ENCODE measurements at places on chromosomes 7 and 10.

- no peak for DNase-seq
Observed at GRCh38 chr10:132134241-132135052, 52.3 kb upstream of the DPYSL4 start.

GRCh38 chr10:5723692-5724091, 39.1 kb downstream of the TASOR2 start:
- no peak for DNase-seq

GRCh38 chr10:70967591-70968587, 79.5 kb upstream of the PCBD1 start:
- no peak for DNase-seq

GRCh38 chr7:130242198-130243014, 24.3 kb upstream of the CPA2 start:
- DNase-seq = peak; percentile 49

- DNase-seq = no peak
Observed at GRCh38 chr10:128062331-128062880, 63.8 kb downstream of the MKI67 start.

GRCh38 chr7:83695128-83695960, 46.4 kb upstream of the SEMA3E start:
- DNase-seq = no peak

- DNase-seq = no peak
Observed at GRCh38 chr10:29304995-29305335, 16.1 kb downstream of the LYZL1 start.

DNA sequence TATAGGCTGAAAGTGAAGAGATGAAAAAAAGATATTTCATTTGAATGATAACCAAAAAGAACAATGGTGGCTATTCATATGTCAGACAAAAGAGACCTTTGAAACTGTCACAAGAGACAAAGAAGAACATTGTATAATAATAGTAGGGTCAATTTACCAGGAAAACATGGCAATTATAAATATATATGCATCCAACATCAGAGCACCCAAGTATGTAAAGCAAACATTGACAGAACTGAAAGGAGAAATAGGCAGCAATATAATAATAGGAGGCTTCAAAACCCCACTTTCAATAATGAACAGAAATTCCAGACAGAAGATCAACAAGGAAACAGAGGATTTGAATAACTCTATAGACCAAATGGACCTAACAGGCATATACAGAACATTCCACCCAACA, 876.2 kb downstream of the GRID1 start:
- no peak for DNase-seq

DNA sequence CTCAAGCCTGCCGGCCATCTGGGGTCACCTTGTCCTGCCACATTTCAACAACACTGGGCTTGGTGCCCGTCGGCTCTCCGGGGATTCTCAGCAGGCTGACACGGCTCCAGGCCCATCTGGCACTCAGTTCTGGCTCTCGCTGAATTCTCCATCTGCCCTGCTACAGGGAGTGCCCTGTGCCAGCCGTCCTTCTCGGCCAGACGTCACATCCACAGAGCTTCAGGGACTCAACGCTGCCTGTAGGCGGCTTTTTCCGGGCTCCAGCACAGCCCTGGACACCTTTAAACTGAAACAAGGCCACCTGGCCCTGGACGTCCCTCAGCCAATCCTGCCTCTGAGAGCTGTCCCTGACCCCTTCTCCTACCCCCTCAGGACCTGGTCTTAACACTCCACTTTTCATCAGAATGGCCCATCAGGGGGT, 43.0 kb downstream of the TMEM130 start:
- no peak for DNase-seq

DNA sequence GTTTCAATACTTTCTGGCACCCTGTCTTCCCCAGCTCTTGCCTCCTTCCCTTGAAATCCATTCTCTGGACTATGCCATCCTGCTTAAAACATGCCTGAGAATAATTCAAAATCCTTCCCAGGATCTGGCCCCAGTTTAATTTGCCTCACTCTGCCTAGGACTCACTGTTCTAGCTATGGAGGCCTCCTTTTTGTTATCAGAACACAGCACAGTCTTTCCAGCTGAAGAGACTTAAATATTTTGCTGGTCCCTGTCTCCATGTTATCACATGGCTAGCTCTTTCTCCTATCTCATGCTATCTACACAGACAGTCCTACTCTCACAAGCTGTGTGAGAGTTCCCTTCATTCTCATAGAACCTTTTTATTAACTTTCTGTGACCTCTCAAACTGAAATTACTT, 194.8 kb downstream of the RNLS start:
- DNase-seq = no peak

DNA sequence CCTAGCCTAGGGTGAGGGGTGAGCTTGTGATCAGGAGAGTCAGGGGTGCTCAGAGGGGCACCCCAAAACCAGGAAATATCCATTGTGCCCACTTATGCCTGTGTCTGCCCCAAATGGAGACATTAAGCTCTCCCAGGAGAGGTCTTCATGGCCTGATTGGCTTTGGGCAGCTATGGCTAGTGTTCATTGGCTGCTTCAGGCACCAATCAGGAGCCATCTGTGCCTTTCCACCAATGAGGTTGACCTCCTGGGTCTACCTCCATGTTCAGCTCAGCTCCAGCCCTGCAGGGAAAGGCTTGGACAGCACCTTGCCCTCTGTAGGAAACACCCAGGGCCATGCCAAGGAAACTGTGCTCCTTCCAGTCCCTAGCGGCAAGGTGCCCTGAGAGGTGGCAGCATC, 23.9 kb upstream of the HSPB1 start:
- no peak for DNase-seq

DNA sequence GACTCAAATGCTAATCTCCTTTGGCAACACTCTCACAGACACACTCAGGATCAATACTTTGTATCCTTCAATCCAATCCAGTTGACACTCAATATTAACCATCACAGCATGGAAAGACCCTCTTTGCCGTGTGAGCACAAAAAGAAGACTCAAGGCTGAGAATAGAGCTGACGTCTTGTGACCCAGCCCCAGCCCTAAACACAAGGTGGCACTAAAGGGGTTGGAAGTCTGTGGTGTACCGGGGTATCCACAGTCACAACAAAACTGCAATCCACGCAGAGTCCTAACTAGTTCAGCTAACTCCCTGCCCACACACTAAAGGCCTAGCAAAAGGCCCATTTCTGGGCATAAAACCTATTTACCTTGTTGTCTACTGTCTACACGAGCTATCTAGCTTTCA, 200.1 kb downstream of the ACTR3B start:
- no peak for DNase-seq

DNA sequence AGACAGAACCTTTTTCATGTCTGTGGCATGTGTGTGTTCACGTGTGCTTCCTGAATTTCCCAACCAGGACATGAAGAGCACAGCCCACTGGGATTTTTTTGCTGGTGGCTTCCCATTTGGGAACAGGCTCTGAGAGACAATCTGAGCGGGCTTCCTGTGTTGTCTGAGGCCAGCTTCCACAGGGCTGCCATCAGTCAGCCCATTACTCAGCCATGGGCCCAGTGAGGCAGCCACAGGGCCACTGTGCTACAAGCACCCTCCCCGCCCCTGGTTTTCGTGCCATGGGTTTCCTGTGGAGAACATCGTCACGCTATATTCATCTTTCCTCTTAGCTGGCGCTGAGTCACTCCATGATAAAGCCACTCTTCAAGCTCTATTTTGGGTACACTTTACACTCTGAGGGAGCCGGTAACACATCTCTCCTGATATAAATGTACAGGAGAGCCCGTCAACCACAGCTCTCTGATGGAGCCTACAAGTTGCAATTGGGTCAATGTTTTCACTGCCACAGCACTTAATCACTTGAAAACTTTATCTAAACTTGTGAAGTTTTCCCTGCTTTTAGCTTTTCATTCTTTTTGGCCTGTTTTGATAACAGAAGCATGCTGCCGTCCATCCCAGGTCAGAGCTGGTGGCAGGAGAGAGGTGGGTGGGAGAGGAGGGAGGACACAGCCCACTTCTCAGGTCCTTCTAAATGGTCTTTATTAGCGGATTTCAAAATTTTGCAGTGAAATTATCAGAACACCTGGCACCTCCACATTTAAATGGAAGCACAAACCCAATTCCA, 96.9 kb downstream of the HIPK2 start:
- DNase-seq = peak; percentile 74

DNA sequence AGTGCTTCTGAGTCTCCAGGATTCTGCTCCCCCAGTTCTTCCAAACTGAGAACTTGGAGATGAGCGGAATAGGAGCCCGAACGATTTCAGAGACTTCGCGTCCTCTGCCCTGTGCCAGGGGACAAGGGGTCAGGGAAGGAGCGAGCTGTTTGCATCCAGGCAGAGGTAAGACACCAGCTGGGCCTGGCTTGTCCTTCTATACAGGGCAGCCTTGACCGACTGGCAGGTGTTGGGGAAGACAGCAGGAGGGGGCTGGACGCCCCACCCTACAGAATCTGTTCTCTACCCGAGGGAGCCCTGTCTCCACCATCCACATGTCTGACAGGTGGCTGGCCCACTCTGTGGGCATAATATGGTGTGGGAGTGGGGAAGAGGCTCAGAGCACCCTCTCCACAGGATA, 7.1 kb downstream of the SPOCK2 start:
- no peak for DNase-seq

DNA sequence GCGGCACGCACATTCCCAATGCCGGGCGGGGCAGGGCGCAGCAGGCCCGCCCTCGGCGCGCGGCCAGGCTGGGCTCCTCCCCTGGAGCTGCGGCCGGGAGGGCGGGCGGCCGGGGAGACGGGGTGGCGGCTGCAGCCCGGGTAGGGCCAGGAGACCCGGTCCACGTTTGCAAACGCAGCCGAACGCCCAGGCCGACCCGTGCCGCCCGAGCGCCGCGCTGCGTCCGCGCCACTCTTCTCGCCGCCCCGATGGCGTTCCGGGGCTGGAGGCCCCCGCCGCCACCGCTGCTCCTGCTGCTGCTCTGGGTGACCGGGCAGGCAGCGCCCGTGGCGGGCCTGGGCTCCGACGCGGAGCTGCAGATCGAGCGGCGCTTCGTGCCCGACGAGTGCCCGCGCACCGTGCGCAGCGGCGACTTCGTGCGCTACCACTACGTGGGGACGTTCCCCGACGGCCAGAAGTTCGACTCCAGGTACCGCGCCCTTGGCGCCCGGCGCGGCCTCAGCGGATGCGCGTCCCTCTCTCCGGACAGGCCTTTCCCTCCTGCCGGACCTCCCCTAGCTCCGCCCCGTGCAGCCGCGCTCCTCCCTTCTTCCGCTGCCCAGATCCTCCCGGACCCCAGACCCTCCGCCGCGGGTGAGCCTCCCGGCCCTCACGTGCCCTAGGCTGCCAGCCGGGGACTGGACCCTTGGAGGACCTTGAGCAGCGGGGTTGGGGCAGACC, at the start of gene FKBP9:
FKBP9 (plus strand) TSS at position 115 of the 720 bp plus-strand sequence; CDS start at position 249, 134 bp downstream.
- DNase-seq = peak; percentile 99

DNA sequence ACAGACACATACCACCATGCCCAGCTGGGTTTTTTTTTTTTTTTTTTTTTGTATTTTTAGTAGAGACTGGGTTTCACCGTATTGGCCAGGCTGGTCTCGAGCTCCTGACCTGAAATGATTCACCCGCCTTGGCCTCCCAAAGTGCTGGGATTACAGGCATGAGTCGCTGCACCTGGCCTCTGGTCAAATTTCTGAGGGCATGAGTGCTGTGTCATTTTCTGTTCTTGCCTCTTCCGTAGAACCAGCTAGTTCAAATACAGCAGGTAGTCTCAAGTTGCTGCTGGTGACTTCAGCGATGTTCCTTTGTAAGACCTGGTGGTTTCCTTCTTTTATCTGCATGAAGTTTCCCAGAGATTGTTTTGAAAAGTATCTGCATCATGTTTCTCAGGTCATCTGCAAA, 134.8 kb upstream of the SHH start:
- DNase-seq = peak; percentile 52

- no peak for DNase-seq
Observed at GRCh38 chr7:135800560-135800959, 51.9 kb upstream of the FAM180A start.

DNA sequence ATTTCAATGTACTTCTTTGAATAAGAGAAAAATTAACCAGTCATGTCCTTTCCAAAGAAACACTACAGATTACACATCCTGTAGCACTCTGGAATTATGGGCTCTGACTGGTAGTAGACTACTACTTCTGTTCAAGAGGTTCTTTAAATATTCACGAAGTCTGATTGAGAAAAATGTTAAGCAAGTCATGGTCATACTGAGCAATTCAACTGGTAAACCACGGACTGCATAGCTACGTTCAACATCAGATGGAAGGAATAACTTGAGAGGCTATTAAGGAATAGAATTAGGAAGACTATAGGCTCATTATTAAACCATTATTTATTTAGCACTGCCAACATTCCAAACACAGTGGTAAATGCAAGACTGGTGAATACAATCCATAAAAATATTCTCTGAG, 160.8 kb downstream of the IMMP2L start:
- DNase-seq = no peak

DNA sequence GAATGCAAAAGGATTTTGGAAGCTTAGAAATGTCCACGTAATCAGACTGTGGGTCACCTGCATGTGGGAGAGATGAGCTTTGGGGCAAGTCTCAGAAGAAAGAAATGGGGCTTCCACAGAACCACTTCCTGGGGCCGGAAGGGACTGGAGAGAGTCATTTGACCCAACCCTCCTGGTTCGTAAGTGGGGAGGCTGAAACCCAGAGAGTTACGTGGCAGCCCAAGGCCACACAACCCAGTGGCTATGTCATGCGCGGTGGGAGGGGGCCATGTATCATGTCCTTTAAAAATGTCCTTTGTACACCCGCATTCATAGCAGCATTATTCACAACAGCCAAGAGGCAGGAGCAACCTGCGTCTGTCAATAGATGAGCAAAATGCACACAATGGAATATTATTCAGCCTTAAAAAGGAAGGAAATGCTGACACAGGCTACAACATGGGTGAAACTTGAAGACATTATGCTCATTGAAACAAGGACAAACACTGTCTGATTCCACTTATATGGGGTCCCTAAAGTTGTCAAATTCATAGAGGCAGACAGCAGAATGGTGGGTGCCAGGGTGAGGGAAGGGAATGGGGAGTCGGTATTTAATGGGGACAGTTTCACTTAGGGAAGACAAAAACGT, 15.1 kb downstream of the CAMK2B start:
- DNase-seq = no peak

GRCh38 chr7:94588075-94588474, 67.9 kb downstream of the SGCE start:
- no peak for DNase-seq

- no peak for DNase-seq
Observed at GRCh38 chr7:159067576-159068487, 76.8 kb downstream of the VIPR2 start.

- no peak for DNase-seq
Observed at GRCh38 chr10:79380946-79381721, 33.9 kb downstream of the PPIF start.

GRCh38 chr7:102457352-102457924, 7.2 kb downstream of the ALKBH4 start:
- no peak for DNase-seq

- DNase-seq = no peak
Observed at GRCh38 chr10:109880886-109881768, 42.2 kb downstream of the XPNPEP1 start.
